ENCODE measurements at places on chromosomes 12 and 14. TPM values are rescaled to one million over a fixed set of nuclear protein-coding genes. Genes with fewer than 3 reads are reported as not detected.

The GPX2 gene
- not detected for total RNA-seq

The SYT10 gene
- total RNA-seq = not detected

The IGF1 gene
- total RNA-seq = 0.09 TPM

The GSKIP gene
- 19.0 TPM for total RNA-seq

The HRK gene
- 0.09 TPM for total RNA-seq

The INTS13 gene
- 23.4 TPM for total RNA-seq

The SSTR1 gene
- total RNA-seq = 0.23 TPM

The CD163L1 gene
- not detected for total RNA-seq

All from pericardium fibroblast (primary cell).